Glutamatergic neuron (in vitro differentiated cells): ENCODE measurements at places on chromosomes 7 and 10. TPM values are rescaled to one million over a fixed set of nuclear protein-coding genes. Genes with fewer than 3 reads are reported as not detected.

DNA sequence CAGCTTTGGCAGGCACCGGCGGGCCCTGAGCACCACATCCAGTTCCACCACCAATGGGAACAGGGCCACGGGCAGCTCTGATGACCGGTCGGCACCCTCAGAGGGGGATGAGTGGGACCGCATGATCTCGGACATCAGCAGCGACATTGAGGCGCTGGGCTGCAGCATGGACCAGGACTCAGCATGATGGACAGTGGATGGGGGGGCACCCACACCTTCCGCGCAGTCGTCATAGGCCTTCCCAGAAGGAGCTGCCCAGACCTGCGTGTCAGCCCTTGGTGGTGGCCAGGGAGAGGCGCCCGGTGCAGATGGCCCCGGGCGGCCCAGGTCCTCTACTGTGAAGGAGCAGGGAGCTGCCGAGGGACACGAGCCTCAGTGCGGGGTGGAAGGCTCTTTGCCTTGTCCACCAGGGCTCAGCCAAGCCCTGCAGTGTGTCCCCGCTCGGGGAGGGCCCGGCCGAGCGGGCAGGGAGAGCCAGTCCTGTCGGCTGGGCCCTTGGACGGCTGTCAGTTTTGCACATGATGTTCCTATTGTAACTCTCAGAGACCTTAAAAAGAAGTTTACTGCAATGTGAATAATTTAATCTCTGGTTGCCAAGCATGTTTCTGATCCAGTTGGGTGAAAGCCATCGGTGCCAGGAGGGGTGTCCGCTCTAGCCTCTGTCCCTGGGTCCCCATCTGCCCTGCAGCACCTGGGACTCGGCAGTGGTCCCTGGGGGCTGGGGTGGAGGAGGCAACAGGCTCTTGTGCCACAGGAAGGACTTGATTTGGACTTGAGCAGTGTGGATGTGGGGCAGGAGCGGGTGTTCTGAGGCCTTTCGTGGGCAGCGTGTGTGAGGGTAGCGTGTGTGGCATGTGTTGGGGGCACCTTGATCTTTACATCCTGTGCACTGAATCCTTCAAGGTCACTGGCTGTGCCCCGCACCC is 12.6 kb downstream of the NACAD start:
- no peak for DNase-seq

Gene R3HCC1L
- 13.6 TPM for total RNA-seq

Gene BBIP1
- 39.1 TPM for total RNA-seq

DNA sequence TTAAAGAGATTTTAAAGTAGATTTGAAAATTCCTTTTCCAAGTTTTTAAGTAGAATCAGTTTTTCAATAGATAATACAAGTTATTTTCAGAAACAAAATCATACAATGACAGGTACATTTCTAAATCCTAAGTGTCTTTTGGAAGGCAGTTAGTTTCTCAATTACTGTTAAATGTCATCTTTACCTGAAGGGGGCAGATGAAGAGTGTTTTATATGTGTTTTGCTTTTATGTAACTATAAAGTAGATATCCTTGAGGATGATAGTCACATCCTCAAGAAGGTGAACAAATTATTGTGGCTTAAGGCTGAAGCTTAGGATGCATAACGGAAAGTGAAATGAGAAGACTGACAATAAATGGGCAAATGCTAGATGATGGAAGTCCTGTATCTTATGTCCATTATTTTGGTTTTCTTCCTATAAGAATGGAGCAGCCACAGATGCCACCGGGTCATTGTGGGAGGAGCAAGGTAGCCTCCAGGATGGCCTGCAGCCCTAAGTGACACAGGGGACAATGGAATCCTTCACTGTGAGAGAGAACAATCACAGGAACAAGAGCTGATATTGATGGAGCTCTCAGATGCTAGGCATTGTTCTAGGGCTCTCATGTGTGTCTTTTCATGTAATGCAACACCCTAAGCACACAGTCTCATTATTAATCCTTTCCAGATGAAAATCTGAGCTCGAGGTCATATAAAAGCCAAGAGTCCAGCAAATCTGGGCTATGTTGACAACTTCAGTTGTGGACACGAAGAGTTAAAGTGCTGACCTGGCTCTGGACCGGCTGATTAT is 14.1 kb upstream of the MKX start:
- no peak for DNase-seq

Gene CTBP2
- 174 TPM for total RNA-seq

- DNase-seq: no peak
These were observed 160.8 kb downstream of the XPNPEP1 start for GRCh38 chr10:109762555-109762954.

DNA sequence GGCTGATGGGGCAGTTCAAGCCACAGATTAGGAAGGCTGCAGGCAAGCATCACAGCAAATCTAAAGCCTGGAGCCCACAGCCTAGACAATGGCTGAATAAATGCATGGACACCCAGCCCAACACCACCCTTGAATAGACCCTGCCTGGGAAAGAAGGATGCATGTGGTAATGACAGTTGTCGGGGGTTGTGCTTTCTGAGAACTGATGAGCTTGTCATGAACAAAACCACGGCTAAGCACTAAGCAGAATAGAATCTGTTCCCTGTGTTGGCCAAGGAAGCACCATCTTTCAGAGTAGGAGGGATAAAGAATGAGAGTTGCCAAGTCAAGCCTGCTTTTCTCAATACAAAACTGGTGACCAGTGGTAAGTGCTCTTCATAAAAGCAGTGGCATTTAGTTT is 66.1 kb upstream of the JCAD start:
- no peak for DNase-seq

GRCh38 chr10:127887541-127888415 is 5.0 kb downstream of the CLRN3 start:
- no peak for DNase-seq

Gene IL15RA
- not detected for total RNA-seq

DNA sequence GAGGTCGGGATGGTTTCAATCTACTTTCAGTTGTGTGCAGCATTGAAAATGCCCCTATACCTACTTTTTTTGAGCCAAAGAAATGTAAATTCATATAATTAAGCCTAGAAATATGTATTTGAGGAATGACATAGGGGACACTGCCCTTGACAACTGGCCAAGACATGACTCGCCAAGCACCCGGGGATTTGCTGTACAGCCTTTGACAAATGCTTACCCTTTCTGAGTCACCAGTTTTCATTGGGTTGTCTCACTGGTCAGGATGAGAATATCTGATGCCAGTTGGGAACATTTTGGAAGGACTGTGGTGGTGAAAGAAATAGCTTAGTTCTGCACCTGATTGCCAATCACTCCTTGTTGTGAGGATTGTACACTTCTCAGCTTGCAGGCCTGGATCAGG is 166.8 kb upstream of the HABP2 start:
- no peak for DNase-seq

Gene EPDR1
- total RNA-seq: 10.3 TPM

- DNase-seq: no peak
These were observed 117.4 kb downstream of the VIPR2 start for GRCh38 chr7:159027056-159027788.

Gene GPR22
- total RNA-seq: not detected

DNA sequence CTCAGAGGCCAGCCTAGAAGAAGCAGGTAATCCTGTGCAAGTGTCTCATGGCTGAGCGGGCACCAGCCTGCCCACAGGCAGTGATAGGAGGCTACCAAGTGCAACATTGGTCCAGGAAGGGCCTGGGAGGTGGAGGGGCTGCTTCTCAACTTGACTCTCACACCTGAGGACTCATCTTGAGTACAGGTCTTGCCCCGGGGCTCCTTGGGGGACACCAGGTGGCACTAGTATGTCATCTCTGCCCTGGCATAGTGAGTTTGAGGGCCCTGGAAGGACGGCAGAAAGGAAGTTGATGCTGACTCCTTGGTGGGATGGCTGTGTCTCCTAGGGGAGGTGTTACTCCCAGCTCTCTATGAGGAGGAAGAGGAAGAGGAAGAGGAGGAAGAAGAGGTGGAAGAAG is 2.3 kb downstream of the CCDC136 start:
- no peak for DNase-seq

DNA sequence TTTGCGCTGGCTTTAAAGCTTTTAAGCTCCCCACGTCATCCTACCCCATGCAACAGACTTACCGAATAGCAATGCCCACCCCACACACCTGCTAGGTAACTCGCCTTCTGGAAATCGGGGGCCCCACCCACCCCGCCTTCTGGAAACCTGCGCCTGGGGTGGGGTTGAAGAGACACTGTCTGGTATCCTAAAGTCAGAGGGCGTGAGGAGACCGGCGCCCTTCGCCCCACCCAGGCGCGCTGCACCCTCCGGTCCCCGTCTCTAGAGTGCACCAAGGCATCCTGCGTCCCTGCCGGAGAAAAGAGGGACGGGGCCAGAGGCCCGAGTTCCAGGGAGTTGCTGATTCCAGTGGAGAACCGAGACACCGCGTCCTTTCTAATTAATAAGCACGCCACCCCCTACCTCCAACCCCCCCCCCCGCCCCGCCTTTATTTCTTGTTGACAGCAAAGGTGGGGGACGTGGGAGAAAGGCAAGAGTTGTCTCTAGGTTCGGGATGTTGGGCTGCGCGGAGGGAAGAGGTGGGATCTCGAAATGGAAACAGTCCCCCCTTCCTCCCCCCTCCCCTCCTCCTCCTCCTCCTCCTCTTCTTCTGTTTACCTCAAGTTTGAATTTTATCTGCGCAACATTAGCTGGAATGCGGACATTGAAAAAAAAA is 220.9 kb upstream of the MKLN1 start:
- DNase-seq: peak; percentile 50

Gene FXYD4
- not detected for total RNA-seq

GRCh38 chr7:64905133-64905532 is 2.1 kb downstream of the ZNF273 start:
- no peak for DNase-seq

Gene ATP6V0E2
- 67.6 TPM for total RNA-seq

Gene KNDC1
- 7.4 TPM for total RNA-seq

Gene NKX1-2
- total RNA-seq: 0.59 TPM

DNA sequence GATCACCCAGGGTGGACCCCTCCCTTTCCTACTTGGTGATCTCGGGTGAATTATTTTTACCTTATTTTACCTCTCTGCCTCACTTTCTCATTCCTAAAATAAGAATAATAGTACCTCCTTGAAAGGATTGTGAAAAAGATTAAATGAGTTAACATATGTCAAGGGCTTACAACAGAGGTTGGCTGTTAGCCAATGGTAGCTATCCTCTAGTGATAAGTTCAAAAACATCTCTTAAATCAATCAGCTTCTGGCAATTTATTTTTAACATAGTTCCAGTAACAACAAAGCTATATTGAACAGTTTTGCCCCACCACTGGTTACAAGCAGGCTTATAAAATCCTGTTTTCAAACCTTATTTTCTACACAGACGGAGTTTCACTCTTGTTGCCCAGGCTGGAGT is 45.4 kb downstream of the TMEM168 start:
- DNase-seq: no peak

- peak; percentile 82 for DNase-seq
These were observed 1.7 kb upstream of the HMX2 start for GRCh38 chr10:123146013-123146893.

GRCh38 chr10:80890146-80890545 is 352.4 kb downstream of the SH2D4B start:
- no peak for DNase-seq

Gene CAMK2B
- total RNA-seq: 55.1 TPM

Gene NME8
- not detected for total RNA-seq

DNA sequence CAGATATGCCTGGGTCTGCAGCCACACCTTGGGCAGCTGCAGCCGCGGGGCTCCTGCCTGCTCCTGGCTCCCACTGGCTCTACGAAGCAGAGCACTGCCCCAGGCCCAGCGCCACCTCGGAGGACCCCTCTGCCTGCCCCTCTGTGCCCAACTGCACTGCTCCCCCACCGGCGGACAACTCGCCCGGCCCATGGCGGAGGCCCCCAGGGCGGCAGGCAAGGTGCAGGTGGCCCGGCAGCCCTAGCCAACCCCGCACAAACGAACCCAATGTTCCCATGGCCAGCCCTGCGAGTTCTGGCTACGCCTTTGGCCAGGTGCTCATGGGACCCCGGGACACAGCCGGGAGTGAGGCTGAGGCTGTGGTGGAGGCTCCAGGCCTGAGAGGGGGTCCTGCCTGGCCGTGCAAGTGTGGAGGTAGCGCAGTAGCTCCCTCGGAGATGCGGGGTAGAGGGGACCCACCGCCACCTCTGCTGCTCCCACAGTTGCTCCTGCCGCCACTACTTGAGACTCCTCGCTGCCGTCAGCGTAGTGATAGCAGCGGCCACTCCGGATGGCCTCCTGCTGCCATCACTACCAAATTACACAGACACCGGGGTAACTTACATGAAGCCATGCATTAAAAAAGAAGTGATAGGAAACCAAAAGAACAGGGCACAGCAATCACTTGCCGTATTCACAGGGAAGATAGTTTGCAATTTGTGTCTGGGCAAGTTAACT is 97.3 kb upstream of the SP4 start:
- no peak for DNase-seq

GRCh38 chr7:1151653-1152425 is 8.2 kb downstream of the ZFAND2A start:
- no peak for DNase-seq

DNA sequence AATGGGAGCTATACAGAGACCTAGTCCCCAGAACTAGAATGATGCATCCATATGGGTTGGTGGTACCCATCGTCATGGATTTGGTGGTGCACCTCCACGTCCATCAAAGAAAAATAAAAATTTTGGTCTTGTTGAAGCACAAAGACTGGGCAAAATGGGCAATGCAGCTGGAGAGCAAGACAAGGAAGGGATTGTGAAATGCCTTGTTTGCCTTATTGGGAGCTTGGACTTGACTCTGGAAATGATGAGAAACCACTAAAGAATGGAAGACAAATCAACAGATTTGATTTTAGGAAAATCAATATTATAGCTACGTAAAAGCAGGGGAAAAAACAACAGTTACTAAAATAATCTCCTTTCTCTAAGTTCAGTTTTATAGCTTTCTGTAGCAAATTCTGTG is 150.9 kb downstream of the CPED1 start:
- DNase-seq: no peak

DNA sequence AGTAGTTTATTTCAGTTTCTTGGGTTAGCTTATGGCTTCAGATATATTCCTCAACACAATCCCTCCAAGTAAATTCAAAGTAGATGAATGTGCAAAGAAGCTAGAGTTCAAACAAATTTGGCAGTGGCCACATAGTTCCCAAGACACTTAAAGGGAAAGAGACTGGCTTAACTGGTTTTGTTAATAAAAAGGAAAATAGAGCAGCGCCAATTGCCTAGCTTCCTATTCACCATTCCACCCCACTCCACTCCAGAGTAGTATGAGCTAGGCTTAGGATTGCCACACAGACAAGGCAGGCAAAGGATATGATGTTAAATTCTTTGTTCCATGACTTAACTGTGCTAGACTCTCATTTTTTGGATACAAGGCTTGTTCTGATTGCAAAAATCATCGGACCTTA is 2.0 kb downstream of the XRCC2 start:
- DNase-seq: no peak

- DNase-seq: no peak
These were observed 72.0 kb downstream of the FGFR2 start for GRCh38 chr10:121526135-121526790.

Gene STEAP1
- total RNA-seq: not detected
